ENCODE measurements at places on chromosomes 2 and 18. TPM values are rescaled to one million over a fixed set of nuclear protein-coding genes. Genes with fewer than 3 reads are reported as not detected.

LRP2 gene
- total RNA-seq = 0.05 TPM

CCBE1 gene
- 0.33 TPM for total RNA-seq

IMPACT gene
- total RNA-seq = 17.1 TPM

EDAR gene
- total RNA-seq = 0.33 TPM

GALR1 gene
- 0.05 TPM for total RNA-seq

LINC00305 gene
- total RNA-seq = 0.05 TPM

SCN3A gene
- total RNA-seq = 5.9 TPM

ARHGAP25 gene
- total RNA-seq = 32.2 TPM

VIL1 gene
- total RNA-seq = 0.14 TPM

GATA6 gene
- total RNA-seq = 0.47 TPM

TACR1 gene
- 0.24 TPM for total RNA-seq

MC5R gene
- total RNA-seq = 0.61 TPM

CD28 gene
- total RNA-seq = 42.8 TPM

CRYBA2 gene
- total RNA-seq = 0.14 TPM

SIX3 gene
- total RNA-seq = not detected

TMEM247 gene
- total RNA-seq = not detected

ANKRD36C gene
- 40.9 TPM for total RNA-seq

SLC23A3 gene
- 0.47 TPM for total RNA-seq

TRMT61B gene
- total RNA-seq = 11.3 TPM

HOXD1 gene
- 0.09 TPM for total RNA-seq

HOXD10 gene
- not detected for total RNA-seq

ELAC1 gene
- total RNA-seq = 8.5 TPM

ANKRD44 gene
- 72.9 TPM for total RNA-seq

RESP18 gene
- not detected for total RNA-seq

GAD1 gene
- total RNA-seq = 1.0 TPM

ANO7 gene
- 0.09 TPM for total RNA-seq

EML6 gene
- total RNA-seq = 1.2 TPM

TNS1 gene
- 8.3 TPM for total RNA-seq

ABCG8 gene
- under 0.01 TPM for total RNA-seq

EGR4 gene
- 0.05 TPM for total RNA-seq

RNU2-63P gene
- total RNA-seq = 91.1 TPM

SGPP2 gene
- total RNA-seq = 5.4 TPM

NYAP2 gene
- total RNA-seq = 0.05 TPM

RAB6C gene
- total RNA-seq = 0.05 TPM
